ENCODE measurements at places on chromosomes 16 and 17.

DNA sequence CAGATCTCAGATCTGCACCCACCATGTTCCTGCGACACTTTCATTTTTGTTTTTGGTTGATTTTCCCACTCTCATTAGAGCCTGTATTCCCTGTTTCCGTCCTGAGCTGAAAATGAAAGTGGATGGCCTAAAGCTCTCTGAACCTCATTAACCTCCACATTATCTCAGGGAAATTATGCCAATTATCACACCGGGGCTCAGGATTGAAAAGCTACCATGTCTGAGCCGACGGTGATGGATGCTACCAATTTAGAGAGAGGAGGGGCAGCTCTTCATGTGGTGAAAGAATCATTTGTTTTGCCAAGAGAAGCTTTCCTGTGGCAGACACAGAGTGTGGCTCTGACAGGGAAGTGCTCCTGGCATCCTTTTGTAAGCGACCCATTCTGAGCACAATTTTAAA is 410.4 kb upstream of the CDH11 start:
- DNase-seq: peak; percentile 48

DNA sequence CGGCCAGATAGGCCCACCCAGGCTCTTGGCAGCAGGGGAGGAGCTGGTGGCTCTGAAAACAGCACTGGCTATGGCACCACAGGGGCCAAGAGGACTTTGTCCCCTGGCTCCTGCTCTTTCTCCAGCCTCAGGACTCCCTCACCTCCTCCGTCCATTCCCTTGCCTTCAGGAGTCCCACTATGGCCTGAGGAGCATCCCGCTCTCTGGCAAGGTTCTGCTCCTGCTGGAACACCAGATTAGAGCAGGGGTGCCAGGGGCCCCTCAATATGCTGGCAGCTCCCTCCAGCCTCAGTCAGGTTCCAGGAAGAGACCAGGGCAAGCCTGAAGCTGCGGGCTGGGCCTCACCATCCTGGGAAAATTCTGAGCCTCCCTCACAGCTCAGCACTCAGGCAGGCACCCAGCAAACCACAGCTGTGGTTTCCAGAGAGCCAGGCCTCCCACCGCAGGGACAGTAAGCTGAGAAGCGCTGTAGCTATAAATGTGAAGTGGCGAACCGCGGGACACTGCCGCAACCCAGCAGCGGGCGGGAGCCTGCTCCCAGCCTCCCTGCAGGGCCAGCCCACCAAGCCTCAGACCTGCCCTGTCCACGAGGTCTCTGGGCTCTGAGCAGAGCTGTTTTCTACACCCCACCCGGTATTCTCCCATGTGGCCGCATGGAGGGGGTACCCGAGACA is 25.7 kb downstream of the C17orf100 start:
- no peak for DNase-seq

DNA sequence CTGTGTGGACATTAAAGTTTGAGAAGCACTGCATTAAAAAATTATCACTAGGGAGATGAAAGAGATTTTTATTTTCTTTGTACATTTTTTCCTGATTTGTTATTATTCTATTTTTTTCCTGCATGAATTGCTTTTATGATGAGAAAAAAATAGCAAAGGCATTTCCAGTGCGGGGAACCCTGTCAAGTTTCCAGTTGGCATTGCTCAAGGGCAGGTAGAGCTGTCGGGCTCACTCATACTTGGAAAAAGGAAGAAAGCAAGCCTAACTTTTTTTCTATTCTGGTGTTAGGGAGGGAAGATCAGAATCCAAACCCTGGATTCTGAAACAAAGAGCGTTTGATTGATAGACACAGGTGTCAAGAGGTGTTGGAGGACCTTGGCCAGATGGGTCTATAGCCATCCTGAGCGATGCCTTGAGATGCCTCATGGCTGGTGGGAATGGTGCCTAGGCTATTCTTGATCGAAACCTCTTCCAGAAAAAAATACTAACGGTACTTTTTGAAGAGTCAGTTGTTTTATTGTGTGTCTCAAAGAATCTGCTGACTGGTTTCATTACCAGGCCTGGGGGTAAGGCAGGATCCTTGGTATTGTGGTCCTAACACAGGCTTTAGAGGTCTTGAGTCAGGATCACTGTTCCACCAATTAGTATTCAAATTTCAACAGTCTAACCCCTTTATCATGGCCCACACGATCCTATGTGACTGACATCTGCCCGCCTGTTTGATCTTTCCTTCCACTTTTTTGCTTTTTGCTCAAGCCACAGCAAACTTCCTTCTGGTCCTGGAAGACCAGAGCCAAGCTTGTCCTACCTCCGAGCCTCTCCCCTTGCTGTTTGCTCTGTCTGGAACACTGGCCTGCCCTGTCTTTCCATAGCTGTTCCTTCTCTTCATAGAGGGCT is 20.1 kb downstream of the SNX29 start:
- DNase-seq: no peak

DNA sequence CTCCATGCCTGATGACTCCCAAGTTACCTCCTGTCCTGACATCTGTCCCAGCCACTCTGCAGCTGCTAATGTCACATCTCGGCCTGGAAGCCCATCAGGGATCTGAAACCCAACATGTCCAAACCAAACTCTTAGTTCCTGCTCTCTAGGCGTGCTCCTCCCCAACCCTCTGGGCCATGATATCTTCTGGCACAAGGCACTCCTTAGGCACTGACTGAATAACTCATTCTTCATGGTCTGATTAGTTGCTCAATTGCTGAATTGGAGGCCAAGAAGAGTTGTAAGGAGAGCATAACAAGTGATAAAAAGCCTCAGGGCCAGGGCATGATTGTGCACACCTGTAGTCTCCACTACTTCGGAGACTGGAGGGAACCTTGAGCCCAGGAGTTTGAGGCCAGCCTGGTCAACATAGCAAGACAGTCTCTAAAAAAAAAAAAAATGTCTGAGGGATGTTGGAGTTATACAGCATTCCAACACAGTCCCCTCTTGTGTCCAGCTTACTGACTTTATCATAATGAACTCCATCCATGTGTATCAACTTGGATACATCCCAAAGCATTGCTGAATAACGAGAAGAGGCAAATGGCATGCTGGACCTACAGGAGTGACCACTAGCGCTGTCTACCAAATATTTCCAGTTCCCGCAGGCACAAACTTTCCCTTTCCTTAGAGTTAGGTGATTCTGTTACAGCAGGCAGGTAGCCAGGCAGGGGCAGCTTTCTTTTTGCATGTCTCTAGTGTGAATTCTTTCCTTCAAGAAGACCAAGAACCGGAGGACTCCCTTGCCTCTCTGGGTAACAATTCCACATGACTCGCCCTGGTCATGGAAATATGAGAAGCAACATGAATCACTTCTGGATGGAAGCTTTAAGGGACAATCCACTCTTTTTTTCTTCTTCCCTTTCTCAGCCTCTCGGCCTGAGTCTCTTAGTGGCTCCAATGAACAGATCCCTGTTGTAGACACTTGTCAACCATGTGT is 18.1 kb upstream of the SHCBP1 start:
- no peak for DNase-seq

GRCh38 chr16:4682084-4682591 is 11.2 kb upstream of the NUDT16L1 start:
- DNase-seq: no peak

GRCh38 chr16:53745753-53746266 is 41.9 kb downstream of the FTO start:
- DNase-seq: peak; percentile 21

DNA sequence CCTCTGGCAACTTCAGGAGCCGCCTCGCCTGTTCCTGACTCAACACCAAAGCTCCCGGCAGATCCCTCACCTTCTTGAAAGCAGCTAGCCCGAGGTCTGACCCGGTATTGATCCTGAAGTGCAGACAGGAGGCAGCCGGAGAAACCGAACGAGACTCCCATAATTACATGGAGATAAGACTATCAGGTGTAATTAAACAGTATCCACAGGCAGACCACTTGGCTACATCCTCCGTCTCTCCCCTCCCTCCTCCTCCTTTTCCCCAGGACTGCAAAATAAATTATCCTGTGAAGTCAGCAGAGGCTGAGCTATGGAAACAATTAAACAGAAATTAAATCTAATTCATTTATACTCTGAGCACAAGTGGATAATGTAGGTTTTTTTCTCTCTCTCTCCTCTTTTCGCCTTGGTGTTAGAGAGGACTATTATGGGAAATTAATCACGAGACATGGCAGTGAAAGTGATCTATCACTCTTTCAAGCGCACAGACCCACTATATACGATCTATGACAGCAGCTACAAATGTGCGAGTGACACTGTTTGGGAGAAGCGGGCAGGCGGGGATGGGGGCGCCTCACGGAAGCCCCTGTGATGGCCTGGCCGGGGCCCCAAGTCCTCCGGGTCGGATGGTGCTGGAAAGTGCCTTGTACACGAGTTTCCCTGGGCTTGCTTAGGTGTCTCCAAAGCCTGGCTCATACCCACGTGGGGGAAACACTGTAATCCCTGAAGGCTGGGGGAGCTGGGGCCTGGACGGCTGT is 92.8 kb downstream of the RBFOX3 start:
- DNase-seq: no peak

- no peak for DNase-seq
Observed at GRCh38 chr16:11307639-11308492, 26.7 kb upstream of the PRM1 start.

GRCh38 chr17:80380555-80381002 is 34.4 kb upstream of the ENDOV start:
- DNase-seq: no peak

DNA sequence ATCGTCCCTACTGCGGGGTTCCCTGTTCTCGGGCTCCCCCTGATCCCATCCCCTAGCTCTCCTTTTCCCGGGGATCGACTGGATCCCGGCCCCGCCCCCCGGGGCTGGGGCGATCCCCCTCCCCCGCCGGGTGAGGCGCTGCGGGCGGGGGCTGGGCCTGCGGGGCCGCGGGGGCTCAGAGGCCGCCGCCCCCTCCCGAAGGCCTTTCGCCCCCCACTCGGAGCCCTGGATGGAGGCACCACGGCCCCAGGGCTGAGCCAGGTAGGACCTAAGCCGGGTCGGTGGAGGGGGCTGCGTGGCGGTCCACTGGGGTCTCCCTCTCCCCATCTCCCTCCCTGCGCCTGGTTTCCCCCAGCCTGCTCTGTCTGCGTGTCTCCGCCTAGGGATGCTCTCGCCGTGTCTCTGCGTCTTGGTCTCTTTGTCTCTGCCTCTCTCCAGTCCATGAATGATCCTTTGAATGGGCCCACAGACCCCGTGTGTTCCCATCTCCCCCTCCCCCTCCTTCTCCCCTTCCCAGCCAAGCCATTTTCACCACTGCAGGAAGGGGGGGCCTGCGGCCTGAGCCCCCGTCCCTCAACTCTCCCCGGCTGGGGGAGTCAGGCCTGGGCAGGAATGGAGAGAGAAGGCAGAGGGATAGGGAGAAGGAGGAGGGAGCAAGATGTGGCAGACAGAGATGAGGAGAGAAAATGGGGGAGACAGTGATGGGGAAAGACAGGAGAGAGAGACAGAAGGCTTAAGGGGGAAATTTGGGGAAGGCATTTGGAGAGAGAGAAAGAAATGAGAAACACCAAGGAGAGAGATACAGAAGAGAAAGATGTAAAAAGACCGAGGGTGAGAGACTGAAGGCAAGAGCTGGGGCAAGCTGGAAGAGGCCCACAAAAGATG is 1.7 kb upstream of the TMEM256 start:
- no peak for DNase-seq

GRCh38 chr16:56793492-56793891 is 63.6 kb downstream of the NUP93 start:
- DNase-seq: no peak
